ENCODE measurements at places on chromosomes 16 and 17.

- peak; percentile 25 for DNase-seq
Observed at GRCh38 chr17:556431-556995, 158.1 kb downstream of the VPS53 start.

GRCh38 chr17:49680314-49680713, 2.4 kb upstream of the SPOP start:
- no peak for DNase-seq

- no peak for DNase-seq
Observed at GRCh38 chr17:45675012-45675411, 109.1 kb upstream of the CRHR1 start.

- DNase-seq: no peak
Observed at GRCh38 chr16:21186326-21186691, 25.1 kb downstream of the ZP2 start.

All from erythroblast (primary cell).